Stimulated activated CD4-positive, alpha-beta T cell treated with anti-CD3 and anti-CD28 coated beads, TNF-alpha, amount 100 ng/mL, for 1 hour (primary cell): ENCODE measurements at places on chromosomes 5 and 9.

GRCh38 chr9:105305856-105306255, 61.4 kb downstream of the SLC44A1 start:
- no peak for DNase-seq

GRCh38 chr9:98406469-98406868, 151.0 kb upstream of the TBC1D2 start:
- DNase-seq: no peak

DNA sequence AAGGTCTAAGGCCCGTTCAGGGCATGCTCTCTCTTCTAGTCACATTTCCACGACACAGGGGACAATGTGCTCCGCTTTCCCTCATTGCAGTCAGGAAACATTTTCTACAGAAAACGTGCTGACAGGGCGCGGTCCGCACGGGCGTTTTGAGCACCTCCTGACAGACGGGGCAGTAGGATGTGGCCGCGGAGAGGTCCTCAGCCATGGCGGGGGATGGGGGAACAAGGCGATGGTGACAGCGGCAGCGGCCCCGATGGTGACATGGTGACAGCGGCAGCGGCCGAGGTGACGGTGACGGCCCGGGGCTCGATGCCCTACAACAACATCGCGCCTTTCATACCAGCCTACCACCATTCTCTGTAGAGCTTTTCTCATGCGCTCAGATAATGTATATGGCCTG, 4.1 kb downstream of the PLPP1 start:
- no peak for DNase-seq

DNA sequence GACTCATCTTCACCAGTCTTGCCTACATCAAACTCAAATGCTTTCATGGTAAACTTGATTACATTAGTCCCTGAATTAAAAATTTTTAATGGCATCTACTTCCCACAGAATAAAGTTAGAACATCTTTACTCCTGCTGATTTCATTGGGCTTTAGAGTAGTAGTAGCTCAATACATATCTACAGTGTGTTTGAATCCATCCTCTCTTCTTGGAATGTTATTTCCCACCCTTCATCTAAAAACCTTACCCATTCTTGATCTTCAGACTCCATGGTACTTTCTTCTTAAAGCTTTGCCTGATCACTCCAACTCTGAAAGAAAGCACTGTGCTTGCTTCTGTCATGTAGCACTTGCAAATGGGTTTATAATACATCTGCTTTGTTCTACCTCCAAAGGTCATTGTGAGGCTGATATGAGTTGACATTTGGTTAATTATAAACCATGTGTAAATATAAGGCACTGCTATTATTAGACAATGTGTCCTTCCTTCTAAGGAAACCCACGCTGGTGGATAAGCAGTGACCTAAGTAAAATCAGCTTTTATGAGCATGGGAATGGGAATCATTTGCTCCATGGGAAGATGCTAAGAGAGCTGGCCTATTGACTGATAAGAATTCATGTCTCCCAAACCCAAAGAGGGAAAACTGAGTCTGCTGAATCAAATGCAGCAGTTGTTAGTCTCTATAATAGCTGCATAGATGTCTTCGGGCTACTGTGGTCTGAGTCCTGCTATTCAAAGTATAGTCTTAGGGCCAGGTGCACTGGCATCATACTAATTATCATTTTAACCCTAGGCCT, 7.5 kb upstream of the PRLR start:
- DNase-seq: no peak

GRCh38 chr9:93111001-93111370, 15.0 kb downstream of the CARD19 start:
- DNase-seq: no peak

DNA sequence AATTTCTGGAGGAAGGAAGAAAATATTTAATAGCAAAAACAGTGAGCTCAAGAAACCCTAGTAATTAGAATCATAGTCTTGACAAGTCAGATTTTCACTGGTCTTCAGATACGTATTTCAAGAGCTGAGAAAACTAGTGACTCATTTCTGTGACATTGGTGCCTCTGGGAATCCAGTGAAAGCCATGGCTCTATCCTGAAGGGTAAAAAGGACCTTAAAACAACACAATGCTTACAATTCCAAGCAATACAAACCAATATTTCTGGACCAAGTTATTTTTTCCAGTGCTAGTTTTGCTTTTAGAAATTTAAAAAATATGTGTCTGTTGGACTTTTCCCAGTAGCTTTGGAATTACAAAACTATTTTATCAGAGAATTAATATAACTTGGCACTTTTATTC, 140.3 kb downstream of the LPAR1 start:
- no peak for DNase-seq

GRCh38 chr5:1000329-1000728, 8.3 kb upstream of the NKD2 start:
- DNase-seq: no peak

- DNase-seq: no peak
Measured at GRCh38 chr5:176180781-176181180, 57.4 kb upstream of the SIMC1 start.

- no peak for DNase-seq
Measured at GRCh38 chr9:104586496-104587180, 12.6 kb downstream of the OR13C5 start.

DNA sequence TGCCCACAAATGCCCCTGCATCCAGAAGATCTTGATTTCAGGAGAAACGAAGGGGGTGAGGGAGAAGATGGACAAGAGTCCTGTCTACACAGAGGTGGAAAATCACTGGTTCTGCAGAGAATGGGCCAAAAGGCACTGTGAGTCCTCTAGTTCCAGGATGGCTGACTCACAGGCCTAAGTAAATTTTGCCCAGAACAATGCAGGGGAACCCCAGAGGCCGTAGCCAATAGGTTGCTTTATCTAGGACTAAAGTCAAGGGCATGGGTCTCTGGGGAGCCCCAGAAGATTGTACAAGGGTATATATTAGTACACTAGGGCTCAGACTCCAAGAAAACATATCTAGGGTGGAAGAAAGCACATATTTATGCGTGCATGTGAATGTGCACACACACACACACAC, 98.0 kb downstream of the SLIT3 start:
- no peak for DNase-seq

GRCh38 chr5:127447827-127448226, 69.6 kb upstream of the PRRC1 start:
- no peak for DNase-seq

GRCh38 chr9:87725900-87726709, at the start of gene CTSL:
TSS of gene CTSL (plus strand) at chr9:87726119. CDS start at chr9:87727604, 1,485 bp downstream.
- peak; percentile 46 for DNase-seq

GRCh38 chr9:20570756-20571155, 51.5 kb downstream of the MLLT3 start:
- no peak for DNase-seq

- no peak for DNase-seq
Measured at GRCh38 chr9:89346696-89347095, 28.4 kb downstream of the SECISBP2 start.

DNA sequence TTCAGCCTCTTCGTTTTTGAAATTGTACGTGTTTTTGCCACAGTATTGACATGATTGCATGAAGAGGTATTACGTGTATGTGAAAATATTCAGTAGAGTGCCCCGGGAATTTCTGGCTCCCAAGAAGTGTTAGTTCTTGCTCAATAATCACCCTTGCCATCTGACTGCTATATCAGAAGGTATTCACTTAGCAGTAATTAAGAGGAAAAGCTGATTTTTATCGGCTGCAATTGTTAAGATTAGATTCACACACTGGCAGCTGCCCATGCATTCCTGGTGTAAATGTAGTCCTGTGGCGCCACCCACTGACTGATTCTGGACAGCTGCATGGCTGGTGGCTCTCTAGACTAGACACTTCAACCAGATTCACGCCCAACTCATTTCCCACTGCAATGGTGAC, 440.1 kb upstream of the ADAMTS16 start:
- no peak for DNase-seq

DNA sequence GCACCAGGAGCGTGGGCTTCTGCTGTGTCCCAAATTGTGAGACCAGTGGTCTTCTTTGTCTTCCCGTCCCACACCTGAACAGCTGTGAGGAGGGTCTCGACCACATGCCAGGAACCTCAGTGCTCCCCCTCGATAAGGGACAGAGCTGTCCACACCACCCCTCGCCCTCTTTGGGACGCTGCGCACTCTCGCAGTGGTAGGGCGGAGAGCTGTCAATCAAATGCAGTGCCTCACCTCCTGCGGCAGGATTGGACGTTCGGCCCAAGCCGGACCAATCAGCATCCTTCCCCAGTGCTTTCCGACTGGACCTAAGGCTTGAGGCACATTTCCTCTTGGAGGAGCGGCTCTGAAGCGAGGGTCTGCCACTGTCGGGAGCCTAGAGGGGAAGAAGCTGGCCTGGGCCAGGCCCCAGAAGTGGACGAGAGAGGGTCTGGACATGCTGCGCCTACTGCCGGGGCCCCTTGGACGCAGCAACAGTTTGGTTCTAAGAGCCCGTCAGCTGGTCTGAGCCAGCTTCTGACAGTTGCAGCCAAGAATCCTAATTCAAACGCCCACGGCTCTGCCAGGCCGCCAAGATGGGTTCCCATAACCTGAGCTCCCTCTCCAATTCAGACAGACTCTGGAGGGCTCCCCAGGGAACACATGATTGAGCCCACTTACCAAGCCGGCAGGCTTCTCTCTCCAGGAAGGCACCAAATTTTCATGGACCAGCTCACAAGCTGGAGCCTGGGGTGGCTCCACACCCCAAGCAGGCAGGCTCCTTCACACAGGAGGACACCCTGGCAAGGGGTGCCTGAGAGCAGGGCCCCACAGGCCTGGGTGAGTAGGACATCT, 28.1 kb upstream of the ADAMTS2 start:
- no peak for DNase-seq

- DNase-seq: no peak
Measured at GRCh38 chr9:16619402-16619801, 251.1 kb downstream of the BNC2 start.

- DNase-seq: no peak
Measured at GRCh38 chr5:35832762-35833161, 23.9 kb upstream of the IL7R start.

DNA sequence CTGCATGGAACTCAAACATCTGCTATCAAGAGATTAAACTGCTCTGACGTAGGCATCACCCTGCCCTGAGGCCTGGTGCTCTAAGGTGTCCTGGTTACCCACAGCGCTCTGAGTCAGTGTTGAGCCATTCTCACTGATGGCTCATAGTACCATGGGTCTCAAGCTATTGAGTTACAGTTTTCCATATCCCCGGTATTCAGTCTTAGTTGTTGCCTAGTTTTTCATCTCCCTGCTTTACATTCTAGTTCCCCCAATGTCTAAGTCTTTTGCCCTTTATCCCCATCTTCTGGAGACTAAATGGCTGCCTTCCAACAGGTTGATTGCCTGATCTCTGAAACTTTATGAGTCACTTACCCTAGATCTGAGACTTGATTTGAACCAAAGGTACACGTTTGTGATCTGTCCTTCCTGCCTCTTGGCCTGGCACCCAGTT, 161.2 kb upstream of the PTGER4 start:
- no peak for DNase-seq

- DNase-seq: no peak
Measured at GRCh38 chr5:128216860-128217531, 133.4 kb downstream of the SLC12A2 start.

- no peak for DNase-seq
Measured at GRCh38 chr9:5025416-5025815, 40.3 kb downstream of the JAK2 start.

- no peak for DNase-seq
Measured at GRCh38 chr9:135220601-135221575, 133.4 kb downstream of the OLFM1 start.

- no peak for DNase-seq
Measured at GRCh38 chr9:34576597-34577399, 12.7 kb downstream of the CNTFR start.

- no peak for DNase-seq
Measured at GRCh38 chr9:33019797-33020196, 5.3 kb upstream of the DNAJA1 start.

GRCh38 chr5:62310426-62311143, 4.6 kb downstream of the KIF2A start:
- no peak for DNase-seq

- DNase-seq: no peak
Measured at GRCh38 chr5:435961-436640, 6.9 kb upstream of the EXOC3 start.

DNA sequence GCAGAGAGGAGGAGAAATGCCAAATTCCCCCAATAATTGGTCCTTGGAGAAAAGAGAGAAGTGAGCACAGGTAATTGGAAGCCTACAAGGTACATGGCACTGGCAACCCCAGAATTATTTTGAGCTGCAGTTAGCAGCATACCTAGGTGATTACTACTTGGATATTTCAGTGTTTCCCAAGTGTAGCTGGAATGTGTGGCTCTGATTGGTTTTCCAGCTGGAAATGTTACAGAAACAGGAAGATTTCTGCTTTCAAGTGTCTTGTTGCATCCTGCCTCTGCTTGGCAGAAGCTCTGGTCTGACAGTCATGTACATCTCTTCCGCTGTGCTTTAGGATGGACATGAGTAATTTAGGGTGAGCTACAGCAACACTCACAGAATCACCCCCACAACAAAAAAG, 262.1 kb downstream of the ENC1 start:
- DNase-seq: no peak

- DNase-seq: no peak
Measured at GRCh38 chr5:28346696-28347095, 1308.3 kb upstream of the CDH9 start.

- no peak for DNase-seq
Measured at GRCh38 chr5:38751103-38751502, 94.7 kb upstream of the OSMR start.

GRCh38 chr5:74286734-74287695, 353.5 kb downstream of the ENC1 start:
- no peak for DNase-seq

- no peak for DNase-seq
Measured at GRCh38 chr9:109403116-109403515, 82.3 kb upstream of the EPB41L4B start.

- no peak for DNase-seq
Measured at GRCh38 chr9:27371382-27371781, 74.4 kb upstream of the EQTN start.

- DNase-seq: no peak
Measured at GRCh38 chr9:5364294-5365024, 24.8 kb upstream of the RLN1 start.
